ENCODE measurements at places on chromosomes 2 and 18.

- no peak for DNase-seq
Observed at GRCh38 chr2:219041252-219041651, at the start of gene CFAP65. Gene CFAP65, minus strand, starts transcription at chr2:219041516. Its CDS starts 2,468 bp downstream, at chr2:219039048.

DNA sequence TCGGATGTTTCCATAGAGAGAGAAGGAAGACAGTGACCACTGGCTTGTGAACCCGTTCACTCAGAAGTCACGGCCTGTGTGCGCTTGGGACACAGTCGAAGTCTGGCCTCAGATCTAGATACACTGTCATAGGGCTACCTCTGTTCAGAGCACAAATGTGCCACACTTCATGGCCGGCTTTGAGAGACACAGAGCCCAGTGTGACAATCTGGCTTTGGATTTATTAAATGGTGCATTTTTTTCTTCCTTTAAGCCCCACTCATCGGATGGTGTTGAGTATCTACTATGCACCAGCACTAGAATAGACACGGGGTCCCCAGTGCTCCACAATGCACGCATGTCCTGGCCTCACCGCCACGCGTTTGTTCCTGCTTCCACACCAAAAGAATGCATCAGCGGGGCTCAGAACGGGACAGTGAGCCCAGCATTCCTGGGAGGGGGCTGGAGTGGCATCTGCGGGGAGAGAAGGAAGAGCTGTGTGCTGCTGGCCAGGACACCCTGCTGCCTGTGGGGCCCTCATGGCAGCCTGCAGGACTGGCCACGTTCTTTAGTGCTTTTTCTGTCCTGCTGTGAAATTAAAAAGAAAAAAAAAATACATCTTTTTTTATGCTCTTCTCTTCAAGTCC is 738.9 kb upstream of the SALL3 start:
- no peak for DNase-seq

DNA sequence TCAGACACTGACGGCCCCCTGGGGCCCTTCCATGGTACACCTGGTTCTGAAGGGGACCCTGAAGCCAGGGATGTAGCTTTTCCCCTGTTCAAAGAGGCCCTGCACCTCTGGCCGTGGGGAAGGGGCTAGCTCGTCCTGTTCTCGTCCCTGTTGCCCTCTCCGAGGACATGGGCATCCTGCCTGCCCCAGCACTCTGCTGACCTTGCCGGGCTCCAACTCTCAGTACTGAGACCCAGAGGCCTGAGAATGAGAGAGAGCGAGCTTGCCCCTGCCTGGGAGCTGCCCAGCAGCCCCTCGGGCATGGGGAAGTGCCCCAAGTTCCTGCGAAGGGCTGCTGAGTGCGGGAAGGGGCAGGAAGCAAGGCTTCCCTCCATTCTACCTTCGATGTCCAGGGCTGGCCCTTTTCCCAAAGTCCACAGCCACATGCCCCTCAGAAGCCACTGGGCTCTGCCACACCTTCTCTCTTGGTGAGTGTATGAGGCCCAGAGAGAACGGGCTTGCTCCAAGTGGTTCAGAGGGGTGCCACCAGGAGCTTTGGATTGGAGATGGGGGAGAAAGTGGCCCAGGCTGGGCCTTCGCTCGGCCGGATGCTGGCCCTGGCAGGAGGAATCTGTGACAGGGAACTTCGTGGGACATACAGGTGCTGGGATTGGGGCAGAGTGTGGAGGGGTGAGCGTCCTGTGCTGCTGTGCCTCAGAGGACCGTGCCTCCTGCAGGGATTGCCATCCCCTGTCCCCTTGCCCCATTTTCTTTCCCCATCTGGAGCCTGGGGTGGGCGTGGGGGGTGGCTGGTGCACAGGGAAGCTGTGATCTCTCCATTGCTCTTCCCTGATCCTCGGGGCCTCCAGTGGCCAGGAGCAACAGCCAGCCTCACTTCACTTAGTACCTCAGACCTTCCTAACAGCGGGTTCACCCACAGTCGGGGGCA is 50.8 kb downstream of the KCNIP3 start:
- DNase-seq: no peak

DNA sequence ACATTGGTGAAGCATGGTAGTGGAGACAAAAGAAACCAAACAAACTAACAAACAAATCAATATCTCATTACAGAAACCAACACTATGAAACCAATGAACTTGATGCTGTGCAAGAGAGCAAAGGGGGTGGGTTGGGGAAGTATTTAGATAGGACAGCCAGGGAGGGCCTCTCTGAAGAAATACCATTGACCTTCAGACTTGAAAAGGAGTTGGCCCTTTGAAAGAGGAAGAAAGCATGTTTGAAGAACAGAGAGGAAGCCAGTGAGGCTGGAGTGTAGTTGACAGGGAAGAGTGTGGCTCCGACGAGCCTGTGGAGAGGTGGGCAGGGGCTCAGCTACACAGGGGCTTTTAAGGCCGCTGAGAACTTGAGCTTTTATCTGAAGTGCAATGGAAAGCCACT is 151.0 kb upstream of the GATA6 start:
- DNase-seq: no peak

DNA sequence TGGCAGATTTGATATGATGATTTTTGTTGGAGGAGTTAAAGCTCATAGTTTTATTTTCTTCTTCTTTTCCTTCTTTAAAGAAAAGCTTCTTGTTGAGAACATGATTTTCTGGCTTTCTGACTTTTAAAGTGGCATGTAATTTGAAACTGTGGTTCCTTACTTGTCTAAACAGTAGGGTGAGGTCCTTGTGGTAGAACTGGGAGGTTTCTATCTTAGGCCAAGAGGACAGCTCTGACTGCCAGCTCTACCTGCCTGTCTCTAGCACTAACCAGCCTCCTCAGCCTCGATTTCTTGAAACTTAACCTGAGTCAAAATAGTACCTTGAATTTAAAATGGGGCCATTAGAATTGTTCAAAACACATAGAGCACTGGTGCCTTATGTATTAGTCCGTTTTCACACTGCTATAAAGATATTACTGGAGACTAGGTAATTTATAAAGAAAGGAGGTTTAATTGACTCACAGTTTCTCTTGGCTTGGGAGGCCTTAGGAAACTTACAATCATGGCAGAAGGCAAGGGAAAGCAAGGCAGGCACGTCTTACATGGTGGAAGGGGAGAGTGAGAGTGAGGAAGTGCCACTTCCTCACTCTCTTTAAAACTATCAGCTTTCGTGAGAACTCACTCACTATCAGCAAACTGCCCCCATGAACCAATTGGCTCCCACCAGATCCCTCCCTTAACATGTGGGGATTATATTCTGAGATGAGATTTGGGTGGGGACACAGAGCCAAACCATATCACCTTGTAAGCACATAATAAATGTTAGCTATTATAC is 119.0 kb downstream of the CERS6 start:
- DNase-seq: no peak

DNA sequence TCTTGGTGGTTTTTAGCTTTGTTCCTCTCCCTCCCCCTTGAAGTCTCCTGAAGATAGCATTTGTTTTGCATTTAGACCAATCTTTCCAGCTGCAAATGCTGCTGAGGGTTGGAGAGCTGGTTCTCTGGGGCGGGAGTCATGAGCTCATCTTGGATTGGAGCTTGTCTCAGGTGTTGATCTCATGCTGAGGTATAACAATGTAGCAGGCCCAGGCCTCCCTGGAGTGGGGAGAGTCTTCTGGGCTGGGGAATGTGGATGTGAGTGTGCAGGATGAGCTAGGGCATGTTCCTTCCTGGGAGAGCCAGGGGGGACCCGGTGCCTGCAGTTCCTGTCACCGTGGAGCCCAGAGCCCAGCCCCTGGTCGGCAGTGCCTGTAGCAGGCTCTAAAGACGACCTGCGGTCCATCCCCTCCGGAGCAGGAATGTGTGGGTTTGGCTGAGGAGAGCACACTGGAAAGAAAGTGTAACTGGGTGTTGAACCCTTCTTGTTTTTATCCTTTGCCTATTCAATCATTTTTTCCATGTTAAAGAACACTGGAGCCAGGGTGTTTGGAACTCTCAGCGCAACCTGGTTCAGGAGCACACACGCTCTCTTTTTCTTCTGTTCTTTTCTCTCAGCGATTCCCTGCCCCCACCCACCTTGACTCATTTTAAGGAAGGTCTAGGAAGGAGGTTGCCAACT is 2.7 kb downstream of the ZNF532 start:
- DNase-seq: no peak

- DNase-seq: no peak
Observed at GRCh38 chr2:81767187-81767912, 1462.8 kb upstream of the LRRTM1 start.

- no peak for DNase-seq
Observed at GRCh38 chr18:76113101-76113500, 381.9 kb downstream of the ZNF516 start.

DNA sequence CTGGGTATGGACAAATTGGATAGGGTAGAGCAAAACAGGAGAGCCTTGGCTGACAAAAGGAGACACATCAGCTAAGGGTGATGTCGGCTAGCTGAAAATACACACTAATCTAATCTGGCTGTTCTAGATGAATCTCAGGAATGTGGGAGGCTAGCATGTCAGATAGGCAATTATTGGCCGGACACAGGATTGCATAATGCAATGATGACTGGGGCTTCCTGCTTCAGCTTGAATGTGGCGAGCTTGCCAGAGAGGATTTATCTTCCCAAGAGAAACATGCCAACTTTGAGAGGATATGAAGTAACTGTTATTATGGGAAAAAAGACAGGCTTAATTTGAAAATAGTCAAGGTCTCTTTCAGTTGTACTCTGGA is 102.4 kb downstream of the TRIB2 start:
- no peak for DNase-seq

GRCh38 chr2:64629329-64629781 is 24.4 kb downstream of the SERTAD2 start:
- no peak for DNase-seq

DNA sequence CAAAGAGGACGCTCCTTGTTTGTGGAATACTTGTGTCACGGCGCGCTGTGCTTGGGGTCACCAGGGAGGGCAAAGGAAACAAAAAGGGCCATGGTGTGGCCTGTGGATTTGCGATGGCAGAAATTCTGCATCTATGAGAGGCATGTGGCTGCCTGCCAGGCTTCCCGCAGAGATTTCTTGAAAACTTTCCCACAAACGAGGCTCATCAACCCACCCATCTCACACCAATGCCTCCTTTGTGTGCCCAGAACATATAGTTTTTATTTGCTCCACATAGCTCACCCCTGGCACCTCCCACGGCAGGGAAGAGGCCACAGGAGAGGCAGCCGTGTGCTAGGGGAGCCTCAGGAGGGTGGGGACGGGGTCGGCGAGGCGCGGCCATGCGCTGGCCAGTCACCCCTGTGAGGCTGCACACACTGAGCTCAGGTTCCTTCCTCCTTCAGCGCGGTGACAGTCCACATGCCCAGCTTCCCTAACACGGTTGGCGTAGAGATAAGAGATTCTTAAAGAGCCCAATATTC is 100.3 kb downstream of the MBP start:
- DNase-seq: no peak

- DNase-seq: peak; percentile 40
Observed at GRCh38 chr2:24721470-24721869, 71.7 kb downstream of the PTRHD1 start.

GRCh38 chr2:96531366-96531765 is 5.2 kb upstream of the ARID5A start:
- DNase-seq: no peak

DNA sequence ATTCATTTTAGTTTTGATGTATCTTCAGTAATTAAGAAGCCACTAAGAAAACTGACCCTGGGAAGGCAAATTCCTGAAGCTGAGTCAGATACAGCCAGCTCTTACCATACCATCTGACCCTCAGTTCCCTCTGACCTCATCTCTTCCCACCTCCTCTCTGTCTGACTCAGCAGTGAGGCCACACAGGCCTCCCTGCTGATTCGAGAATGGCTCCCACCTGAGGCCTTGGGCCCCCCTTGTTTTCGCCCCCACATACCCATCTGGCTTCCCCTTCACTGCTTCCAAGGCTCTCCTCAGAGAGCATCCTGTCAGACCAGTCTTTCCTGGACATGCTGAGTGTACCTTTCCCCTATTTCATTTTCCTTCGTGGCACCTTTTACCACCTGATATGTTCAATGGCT is 71.0 kb upstream of the CYP1B1 start:
- DNase-seq: no peak

DNA sequence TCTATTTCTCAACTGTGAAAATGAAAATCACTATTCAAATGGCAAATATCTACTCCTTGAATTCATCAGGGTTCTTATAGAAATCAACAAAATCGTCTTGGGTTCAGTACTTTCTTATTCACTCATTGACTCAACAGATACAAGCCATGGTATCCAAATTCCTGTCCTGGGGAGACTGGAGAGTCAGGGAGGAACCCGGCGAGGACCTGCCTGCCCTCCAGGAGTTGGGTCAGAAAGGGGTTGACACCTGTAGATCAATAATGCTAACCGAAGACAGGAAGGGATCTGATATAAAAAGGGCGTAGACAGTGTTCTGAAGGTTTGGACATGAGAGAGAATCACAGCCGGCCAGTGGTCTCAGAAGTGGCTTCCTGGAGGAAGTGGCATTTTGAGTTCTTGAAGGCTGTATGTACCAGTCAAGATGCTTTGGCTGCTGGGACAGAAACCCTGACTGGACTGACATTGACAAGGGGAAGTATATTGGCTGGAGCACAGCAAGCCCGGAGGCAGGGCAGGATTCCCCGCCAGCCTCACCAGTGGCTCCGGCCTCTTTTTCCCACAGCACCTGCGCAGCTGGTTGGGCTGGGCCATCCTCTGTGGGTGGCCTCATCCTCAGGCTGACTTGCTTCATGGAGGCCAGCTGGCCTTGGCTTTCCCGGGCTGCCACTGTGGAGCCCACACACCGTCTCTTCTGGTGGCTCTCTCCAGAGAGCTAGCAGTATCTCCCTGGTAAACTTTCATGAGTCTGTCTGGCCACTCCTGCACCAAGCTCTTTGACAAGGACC is 3.0 kb downstream of the LRRFIP1 start:
- DNase-seq: no peak

GRCh38 chr2:121387591-121388325 is 102.8 kb upstream of the TFCP2L1 start:
- no peak for DNase-seq

DNA sequence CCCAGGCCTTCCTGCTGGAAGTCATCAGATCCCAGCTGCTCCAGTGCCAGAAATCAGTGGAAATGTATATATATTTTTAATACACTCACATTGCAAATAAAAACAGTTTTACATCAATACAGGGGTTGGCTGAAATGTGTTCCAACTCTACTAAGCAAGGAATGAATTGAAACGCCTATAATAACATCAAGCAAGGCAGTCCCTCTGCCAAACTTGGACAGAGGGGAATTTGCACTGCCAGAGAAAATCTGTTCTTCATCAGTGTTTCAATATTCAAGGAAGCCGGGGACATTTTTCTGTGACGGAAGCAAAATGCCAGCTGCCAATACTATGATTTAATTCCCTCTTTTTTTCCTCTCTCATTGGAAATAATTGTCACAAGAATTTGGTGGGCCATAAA is 335.3 kb downstream of the TNS1 start:
- DNase-seq: no peak

DNA sequence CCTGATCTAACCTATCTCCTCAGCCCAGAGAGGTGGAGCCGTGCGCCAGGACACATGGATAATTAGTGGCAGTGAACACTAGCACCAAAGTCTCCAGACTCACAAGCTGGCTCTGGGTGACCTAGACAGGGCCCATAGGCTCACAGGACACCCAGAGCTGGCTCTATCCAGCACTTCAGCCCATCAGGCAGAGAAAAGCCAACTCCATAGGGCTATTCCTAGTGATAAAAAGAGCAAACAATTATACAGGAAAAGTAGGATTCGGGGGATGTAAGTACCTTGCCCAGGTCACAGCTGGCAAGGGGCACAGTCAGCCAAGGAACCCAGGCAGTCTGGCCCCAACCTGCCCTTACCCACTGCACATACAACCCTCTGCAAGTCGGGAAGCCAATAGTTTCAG is 178.6 kb downstream of the TNS1 start:
- no peak for DNase-seq
